ENCODE measurements at places on chromosomes 7 and 10. TPM values are rescaled to one million over a fixed set of nuclear protein-coding genes. Genes with fewer than 3 reads are reported as not detected.

The GBX1 gene
- not detected for total RNA-seq

The NPC1L1 gene
- total RNA-seq, result not detected

The EGFR gene
- total RNA-seq, result 18.4 TPM

The AKR1C3 gene
- total RNA-seq, result 3.4 TPM

The IFIT1 gene
- 3.7 TPM for total RNA-seq

The ZNF92 gene
- 32.9 TPM for total RNA-seq

The NYAP1 gene
- total RNA-seq, result 29.7 TPM

The SLC26A5 gene
- not detected for total RNA-seq

The SRRM3 gene
- 8.1 TPM for total RNA-seq

The NPY gene
- total RNA-seq, result 26.1 TPM

The MTPN gene
- 165 TPM for total RNA-seq

The ABCB1 gene
- total RNA-seq, result 7.4 TPM

The EZH2 gene
- 23.6 TPM for total RNA-seq

Data from temporal lobe (tissue), 4 donors.